Pulmonary artery endothelial cell (primary cell): ENCODE measurements at places on chromosomes 2 and 18. TPM values are rescaled to one million over a fixed set of nuclear protein-coding genes. Genes with fewer than 3 reads are reported as not detected.

Gene GKN1
- not detected in 2 replicates for total RNA-seq

Gene GALNT5
- total RNA-seq = under 0.01 TPM in 1 of 2 replicates, not detected in the other

Gene GCG
- not detected in 2 replicates for total RNA-seq

Gene POTEF
- under 0.01 TPM in 1 of 2 replicates, not detected in the other for total RNA-seq

Gene CDK5R2
- not detected in 2 replicates for total RNA-seq

Gene MAL
- not detected in 2 replicates for total RNA-seq

Gene SERPINB3
- total RNA-seq = not detected in 2 replicates

Gene TRABD2A
- 0.59 and 0.92 TPM in 2 replicates for total RNA-seq

Gene IL37
- total RNA-seq = not detected in 2 replicates

Gene NPHP1
- total RNA-seq = 2.7 and 4.8 TPM in 2 replicates

Gene ADAM23
- 5.1 and 15.3 TPM in 2 replicates for total RNA-seq

DNA sequence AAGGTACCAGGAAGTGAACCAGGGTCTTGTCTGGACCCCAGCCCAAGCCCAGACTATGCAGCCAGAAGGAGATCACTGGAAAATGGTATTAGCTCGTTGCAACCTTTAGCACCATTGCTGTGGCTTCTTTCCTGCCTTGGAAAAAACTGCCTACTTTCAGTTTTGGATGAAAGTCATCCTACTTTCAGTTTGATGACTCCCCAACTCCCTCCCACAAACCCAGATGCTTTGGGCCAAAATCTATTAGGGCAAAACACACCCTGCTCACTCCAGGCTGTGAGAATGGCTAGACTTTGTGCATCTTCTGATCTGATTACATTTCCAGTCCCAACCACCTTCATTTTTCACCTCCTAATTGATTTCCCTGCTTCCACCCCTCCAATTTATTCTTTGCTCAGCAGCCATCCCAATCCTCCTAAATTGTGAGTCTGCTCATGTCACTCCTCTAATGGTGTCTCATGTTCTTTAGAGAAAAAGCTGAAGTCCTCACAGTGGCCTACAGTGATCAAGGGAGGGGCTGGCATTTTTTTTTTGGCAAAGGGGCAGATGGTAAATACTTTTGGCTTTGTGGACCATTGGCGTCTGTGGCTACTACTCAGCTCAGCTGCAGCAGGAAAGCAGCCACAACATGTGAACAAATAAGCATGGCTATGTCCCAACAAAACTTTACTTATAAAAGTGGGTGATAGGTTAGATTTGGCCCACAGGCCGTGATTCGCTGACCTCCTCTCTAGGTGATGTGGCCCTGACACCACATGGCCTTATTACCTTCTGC lies 368.7 kb downstream of the SLC4A3 start:
- DNase-seq = no peak

DNA sequence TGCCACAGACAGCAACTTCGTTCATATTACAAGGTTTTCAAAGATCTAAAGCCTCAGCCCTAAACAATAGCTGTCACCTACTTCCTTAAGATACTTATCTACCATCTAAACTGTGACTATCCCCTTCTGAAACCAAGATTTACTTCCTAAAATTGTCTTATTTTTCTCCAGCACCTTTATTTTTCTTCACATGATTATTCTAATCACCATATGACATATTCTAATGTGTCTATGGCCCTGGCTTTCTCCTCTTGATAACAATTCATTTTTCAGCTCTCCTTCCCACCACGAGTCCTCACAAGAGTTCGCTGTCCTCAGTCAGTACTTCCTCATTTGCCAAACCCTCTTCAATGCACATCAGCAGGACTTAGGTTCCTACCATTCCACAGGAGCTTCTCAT lies 53.9 kb downstream of the RTTN start:
- no peak for DNase-seq

DNA sequence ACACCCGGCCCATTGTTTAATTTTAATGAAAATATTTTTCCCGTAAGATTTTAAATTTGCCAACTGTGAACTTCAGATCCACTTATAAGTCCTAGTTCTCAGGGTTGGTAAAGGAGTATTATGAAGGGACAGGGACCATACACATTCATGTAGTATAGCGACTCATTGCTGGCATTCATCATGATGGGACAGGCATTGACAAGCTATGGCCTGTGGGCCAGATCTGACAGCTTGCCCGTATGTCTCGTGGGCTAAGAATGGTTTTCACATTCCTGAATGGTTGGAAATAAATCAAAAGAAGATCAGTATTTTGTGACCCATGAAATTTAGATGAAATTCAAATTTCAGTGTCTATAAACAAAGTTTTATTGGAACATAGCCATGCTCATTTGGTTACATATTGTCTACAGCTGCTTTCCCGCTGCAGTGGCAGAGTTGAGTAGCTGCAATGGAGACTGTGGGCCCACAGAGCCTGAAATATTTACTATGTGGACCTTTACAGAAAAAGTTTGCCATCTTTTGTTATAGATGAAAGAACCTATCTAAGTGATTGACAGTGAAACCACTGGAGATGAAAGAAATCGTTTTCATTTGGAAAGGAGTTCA lies 4.1 kb downstream of the RAPGEF4 start:
- DNase-seq = no peak

GRCh38 chr2:138548796-138549195 lies 47.2 kb downstream of the SPOPL start:
- DNase-seq = no peak

DNA sequence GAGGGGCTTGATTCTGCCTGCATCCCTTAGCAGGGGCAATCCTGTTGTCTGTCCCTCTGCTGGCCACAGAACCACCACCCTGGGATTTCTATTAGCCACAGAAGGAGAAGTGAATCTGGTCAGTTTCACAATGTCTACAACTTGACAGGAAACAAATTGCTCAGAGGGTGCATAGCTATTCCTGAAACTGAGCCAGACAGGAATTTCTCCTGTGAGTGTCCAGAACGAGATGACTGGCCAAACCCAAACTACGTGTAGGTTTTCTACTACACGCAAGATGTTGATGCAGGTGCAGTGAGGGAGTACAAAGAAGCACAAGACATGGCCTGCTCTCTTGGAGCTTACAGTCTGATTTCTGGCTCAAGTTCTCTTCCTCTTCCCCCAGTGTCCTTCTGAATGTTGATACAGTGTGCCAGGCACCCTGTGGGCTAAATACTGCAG lies 201.9 kb downstream of the CLIP4 start:
- no peak for DNase-seq

- no peak for DNase-seq
Measured at GRCh38 chr2:128159437-128159836, 68.4 kb downstream of the UGGT1 start.

GRCh38 chr2:180519276-180519675 lies 461.1 kb upstream of the UBE2E3 start:
- no peak for DNase-seq

DNA sequence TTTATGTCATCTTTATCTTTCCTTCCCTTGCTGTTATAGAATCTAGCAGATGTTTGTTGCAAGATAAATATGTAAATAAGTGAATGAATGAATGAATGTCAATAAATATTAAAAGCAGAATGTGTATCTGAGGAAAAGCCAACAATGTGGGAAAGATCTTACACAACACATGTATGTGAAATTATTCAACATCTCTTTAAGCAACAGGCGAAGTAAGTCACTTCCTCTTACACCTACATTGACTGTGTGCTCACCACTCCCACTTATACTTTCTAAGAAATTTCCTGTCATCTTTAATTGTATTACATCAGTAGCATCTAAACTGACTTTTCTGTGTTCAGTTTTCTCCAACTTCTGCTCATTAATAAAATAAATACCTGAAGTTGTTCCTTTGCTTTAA lies 43.0 kb downstream of the RAD51AP2 start:
- no peak for DNase-seq

GRCh38 chr2:54952978-54953456 lies 97.2 kb downstream of the RTN4 start:
- DNase-seq = no peak

DNA sequence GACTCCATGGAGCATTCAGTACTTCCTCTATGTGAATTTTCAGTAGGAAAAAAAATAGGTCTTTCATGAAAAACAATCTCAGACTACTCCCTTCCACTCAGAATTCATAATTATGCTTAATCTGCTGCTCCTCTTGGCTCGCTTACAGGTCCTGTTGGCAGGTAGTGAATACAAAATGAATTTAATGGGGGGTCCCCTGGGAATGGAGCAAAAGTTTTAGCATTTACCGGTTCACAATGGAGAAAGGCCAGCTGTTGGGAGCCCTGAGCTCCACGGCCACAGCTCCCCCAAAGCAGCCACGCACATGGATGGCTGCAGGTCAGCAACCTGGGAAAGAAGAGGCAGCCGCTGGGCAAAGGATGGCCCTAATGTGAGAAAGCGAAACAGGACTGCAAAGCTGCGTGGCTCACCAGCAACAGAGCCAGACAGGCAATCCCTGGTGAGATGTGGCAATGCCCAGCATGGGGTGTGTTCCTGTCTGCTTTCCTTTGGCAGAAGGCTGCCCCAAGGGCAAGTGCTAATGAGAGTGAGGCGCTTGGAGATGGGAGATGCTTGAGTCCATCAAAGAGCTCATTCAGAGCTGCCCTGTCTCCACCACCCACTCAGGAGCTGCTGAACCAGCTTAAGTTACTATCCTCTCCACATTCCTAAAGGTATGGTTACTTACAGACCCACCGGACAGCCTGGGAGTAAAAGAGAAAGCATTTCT lies 447.4 kb downstream of the EPHA4 start:
- no peak for DNase-seq

- DNase-seq = no peak
Measured at GRCh38 chr18:62399781-62400308, 74.7 kb downstream of the TNFRSF11A start.

- no peak for DNase-seq
Measured at GRCh38 chr2:48444404-48444803, 85.5 kb upstream of the STON1 start.

- DNase-seq = peak; percentile 26
Measured at GRCh38 chr18:63979409-63979920, 9.6 kb downstream of the SERPINB8 start.

GRCh38 chr2:96913398-96914202 lies 43.7 kb upstream of the SEMA4C start:
- DNase-seq = no peak

DNA sequence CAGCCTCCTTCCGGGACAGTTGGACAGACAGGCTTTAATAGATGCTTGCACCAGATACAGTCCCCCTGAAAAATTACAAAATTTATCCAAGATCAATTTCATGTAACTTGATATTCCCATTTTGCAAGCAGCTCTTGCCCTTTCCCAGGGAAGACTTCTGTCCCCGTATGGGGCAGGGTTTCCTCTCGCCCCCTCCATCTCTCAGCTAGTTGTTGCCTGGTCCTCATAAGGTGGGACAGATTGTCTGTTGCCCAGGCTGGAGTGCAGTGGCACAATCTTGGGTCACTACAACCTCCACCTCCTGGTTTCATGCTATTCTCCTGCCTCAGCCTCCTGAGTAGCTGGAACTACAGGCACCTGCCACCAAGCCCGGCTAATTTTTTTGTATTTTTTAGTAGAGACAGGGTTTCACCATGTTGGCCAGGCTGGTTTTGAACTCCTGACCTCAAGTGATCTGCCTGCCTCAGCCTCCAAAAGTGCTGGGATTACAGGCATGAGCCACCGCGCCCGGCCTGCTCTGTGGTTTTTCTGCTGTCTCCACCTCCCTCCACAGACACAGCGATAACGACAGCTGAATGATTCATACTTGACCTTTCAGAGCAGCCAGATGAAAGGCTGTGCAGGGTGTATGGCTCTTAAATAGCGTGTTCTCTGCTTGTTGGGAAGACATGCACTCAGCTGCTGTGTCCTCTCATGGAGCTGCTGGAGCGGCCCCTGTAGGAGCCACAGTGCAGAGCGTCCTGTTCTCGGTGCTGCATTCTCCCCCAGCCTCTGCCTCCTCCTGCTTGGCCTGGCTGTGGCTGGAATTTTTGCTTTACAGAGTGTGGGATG lies 61.4 kb downstream of the TTC39C start:
- peak; percentile 26 for DNase-seq

DNA sequence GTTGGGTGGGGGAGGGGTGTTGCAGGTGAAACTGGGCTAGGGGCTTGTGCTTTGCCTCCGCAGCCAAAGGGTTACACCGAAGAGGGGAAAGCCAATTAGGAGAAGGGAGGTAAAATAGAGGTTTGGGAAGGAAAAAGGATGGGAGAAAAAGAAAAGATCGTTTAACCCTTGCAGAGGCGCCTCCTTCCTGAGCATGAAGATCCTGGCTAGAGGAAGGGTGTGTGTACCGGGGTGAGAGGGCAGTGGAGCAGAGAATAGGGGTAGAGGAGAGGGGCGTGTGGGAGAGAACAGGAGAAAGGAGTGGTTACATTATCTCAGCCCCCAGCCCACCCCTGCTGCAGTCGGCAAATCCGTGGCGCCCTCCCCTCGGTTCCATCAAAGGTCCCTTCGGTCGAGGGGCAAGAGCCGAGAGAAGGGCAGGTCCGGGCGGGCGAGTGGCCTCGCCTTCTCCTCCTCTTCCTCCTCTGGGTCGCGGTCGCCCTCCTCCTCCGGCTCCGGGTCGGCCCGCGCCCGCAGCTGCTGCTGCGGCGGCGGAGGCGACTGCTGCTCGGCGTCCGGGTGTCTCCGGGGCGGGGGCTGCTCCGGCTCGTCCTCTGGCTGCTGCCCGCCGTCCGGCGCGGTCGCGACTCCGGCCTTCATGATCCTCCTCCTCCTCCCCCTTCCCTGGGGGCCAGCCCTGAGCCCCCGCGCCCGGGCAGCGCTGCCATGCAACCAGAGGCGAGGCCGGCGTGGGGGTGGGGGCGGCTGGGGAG lies 1.1 kb downstream of the MARCHF4 start:
- no peak for DNase-seq
